SHP77 (cell line): ENCODE measurements at places on chromosomes 7 and 10.

DNA sequence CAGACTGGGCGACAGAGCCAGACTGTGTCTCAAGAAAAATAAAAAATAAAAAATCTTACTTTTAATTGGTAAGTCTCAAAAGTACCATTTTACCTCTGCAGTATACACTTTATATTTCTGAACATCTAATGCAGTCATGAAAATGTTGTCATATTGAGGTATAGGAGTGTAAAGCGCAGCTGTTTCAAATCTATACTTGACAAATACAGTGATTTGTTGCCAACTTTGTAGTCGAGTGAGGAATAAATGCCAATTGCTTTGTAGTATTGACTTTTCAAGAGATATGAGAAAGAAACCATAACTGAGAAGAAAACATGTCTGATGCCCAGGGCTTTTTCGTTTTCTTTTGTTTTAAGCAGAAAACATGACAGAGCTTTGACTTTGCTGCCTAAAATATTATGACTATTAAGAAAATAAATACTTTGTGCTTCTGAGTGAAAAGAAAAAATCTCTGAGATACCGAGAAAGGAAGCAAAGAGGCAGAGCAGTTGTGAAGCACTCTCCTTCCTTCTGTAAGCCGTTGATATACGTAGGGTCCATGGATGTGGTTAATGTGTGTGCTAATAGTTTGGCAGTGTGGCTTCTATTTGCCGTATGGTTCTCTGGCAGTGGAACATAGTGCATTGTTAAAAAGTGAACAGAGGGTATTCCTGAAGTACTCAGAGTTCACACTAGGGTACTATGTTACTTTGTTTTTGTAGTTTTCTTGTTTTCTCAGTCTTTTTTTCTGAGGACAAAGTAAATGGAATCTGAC lies 38.2 kb downstream of the AVL9 start:
- DNase-seq = no peak

DNA sequence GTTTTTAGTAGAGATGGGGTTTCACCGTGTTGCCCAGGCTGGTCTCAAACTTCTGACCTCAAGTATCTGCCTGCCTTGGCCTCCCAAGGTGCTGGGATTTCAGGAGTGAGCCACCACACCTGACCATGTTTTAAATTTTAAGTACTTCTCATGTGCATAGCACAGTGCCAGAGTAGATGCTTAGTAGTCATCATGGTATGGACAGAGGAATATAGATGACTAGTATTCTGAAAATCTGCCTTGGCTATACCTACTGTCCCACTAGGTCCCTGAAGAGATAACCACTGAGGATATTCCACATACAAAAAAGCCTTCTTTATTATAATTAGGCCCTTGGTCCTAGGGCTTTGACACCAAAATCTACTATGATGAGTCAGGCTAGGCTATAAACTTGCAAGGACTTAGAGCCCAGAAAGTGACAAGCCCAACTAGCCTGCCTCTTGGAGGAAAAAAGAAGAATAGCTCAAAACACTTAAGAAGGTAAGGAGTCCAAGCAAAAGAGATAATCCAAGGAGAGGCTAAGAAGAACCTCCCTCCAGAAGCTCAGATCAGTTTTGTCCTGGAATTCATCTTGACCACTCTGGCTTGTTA lies 34.0 kb downstream of the LUC7L2 start:
- no peak for DNase-seq

DNA sequence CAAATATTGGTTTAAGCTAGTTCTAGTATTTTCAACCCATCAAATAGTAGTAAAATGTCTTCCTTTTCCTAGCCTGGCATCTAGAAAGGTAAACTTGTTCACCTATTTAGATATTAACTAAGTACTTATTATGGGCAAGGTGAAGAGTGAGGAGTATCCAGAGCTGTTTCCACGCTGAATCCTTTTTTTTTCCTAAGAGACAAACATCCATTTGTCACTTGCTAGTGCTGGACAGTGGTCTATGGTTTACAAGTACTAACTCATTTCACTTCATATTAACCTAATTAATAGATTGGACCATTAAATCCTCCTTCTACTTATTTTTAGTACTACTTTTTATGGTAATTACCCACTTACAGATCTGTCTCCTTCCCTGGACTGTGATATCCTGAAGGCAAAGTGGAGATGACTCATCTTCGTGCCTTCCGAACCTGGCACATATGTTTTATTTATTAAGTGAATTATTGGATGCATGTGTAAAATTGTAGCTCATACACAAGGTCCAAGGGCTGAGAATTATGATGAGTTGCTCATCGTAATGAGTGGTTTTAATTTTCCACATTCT lies 159.6 kb upstream of the IGFBP3 start:
- no peak for DNase-seq

- no peak for DNase-seq
These were observed 523.1 kb downstream of the LRMDA start for GRCh38 chr10:75954486-75954885.

- no peak for DNase-seq
These were observed 127.0 kb downstream of the CCNY start for GRCh38 chr10:35463105-35463867.

DNA sequence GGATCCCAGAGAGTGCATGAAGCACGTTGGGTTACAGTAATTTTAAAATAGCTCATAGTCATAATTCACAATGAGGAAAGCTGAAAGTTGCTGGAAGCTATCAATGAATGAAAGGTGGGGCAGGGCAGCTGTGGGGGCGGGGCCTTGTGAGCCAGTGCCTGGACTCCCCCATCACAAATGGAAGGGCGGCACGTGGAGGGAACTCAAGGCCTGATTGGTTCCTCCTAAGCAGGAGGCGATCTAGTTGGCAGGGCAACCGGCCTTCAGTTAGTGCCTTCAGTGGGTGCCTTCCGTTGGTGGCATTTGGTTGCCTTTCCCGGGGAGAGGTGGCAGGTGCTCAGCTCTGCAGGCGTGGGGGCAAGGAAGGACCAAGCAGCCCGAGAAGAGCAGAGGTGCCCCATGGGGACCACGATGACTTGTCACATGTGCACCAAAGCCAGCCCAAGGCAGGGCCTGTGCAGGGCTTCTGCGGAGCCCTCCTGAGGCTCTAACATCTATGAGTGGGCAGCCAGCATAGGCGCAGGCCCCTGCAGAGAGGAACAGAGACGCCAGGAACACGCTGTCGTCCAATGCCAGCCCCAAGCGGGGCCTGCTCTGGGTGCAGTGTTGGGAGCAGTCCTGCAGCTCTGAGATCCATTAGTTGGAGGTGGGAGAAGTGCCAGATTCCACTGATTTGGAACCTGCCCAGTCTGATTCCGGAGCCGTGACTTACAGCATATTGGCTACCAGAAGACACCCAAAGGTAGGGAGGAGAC lies 59.8 kb upstream of the PDSS1 start:
- DNase-seq = no peak

DNA sequence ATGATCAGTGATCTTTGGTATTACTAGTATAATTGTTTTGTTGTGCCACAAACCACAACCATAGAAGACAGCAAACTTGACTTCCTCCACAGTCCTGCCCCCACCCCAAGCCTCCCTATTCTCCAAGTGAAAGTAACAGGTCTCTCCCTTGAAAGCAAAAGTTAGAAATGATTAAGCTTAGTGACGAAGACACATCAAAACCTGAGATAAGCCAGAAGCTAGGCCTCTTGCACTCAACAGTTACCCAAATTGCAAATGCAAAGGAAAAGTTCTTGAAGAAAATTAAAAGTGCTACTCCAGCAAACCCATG lies 7.5 kb downstream of the SAR1A start:
- no peak for DNase-seq
